ENCODE measurements at places on chromosomes 6 and 20.
A peak's percentile ranks its signal among the peaks of the same experiment; 100 is the strongest.

- DNase-seq = no peak
Observed at GRCh38 chr6:116084284-116084683, 16.4 kb upstream of the NT5DC1 start.

GRCh38 chr20:53809217-53809616 is 215.6 kb upstream of the ZNF217 start:
- no peak for DNase-seq

- DNase-seq = peak; percentile 70
Observed at GRCh38 chr6:130020073-130020906, 1.9 kb downstream of the L3MBTL3 start.

GRCh38 chr6:2734488-2735166 is 16.1 kb downstream of the MYLK4 start:
- no peak for DNase-seq

- DNase-seq = no peak
Observed at GRCh38 chr20:56809668-56810067, 180.6 kb downstream of the TFAP2C start.

DNA sequence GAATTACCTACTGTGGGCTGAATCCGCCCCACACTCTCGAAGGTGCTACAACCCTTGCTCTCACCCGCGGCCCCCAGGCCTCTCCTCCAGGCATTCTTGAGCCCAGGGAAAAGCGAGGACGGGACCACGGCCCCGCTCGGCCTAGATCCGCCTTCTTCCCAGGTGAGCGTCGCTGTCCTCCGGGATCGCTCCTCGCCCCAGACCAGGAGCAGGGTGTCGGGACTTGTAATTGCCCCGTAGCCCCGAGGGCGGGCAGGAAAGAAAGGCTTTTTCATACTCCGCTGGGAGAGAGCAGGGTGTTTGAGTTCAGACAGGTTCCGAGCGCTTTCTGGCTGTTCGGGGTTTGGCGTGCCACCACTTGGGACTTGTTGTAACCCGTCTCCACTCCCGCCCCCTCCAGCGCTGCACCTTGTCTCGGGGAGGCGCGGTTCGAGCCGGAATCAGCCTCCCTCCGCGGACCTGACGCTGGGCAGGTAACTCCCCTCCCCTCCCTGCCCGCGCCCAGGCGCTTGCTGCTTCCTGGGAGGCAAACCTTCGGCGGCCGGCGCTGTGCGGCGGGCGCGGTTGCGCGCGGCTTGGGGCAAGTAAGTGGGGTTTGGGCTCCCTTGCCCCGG is at the start of gene FAM83B:
Gene FAM83B (plus strand): TSS at position 529 of the 614 bp plus-strand sequence. CDS start 23,476 bp downstream, outside the sequence.
- peak; percentile 76 for DNase-seq

GRCh38 chr6:128925765-128926164 is 42.8 kb downstream of the LAMA2 start:
- no peak for DNase-seq

GRCh38 chr6:36642913-36643817 is 35.3 kb upstream of the CDKN1A start:
- no peak for DNase-seq

DNA sequence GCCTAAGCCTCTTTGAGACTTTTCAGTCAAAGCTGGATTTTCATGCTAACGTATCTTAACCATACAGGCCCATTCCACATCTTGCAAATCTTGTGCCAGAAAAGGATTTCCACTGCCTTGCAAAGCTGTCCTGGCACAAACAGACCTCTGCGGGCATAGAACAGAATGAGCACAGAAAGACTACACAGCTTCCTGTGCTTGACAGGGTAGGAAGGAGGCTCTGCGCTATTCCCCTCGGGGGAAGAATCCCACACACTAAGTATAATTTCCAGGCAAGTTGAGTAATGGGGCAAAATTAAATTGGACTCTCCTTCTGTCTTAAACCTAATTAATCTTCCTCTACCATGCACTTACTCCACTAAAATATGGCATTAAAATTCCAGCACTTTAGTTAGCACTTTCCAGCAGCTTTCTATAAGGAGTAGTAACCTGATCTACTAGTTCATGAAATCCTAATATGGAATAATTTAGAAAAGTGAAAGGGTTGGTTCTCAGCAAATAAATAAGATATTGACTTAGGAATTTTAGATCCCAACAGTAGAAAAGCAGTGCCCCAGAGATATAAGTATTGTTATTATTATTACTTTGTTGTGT is 532.1 kb upstream of the JAG1 start:
- DNase-seq = no peak

DNA sequence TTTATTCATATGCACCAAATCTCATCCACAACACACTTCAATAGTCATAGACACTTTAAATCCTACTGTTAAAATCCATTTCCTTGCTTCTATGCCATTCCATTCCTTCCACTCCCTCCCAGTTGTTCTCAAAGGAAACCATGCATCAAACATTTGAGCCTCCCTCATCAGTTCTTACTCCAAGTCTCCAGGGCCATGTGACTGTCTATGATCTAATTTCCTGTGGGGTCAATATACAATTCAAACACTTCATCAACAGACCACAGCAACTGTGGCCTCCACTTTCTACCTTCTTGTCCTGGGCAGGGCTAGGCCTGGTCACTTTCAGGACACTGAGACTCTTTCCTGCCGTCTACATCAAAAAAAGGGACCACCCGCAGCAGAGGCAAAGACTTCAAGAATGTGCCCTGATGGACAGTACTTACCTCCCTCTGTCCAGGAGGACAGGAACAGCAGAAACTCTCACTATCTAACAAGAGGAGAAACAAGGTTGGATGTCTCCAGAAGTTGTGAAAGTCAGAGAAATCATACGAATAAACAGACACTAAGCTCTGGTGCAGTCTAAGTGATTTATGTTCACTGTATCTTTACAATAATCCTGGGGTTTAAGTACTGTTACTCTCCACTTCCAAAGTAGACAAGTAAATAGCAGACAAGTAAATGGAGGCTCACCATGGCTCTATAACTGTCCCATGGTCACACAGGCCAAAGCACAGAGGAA is 160.2 kb downstream of the QRSL1 start:
- DNase-seq = no peak

- no peak for DNase-seq
Observed at GRCh38 chr6:154885214-154885613, 109.9 kb upstream of the TIAM2 start.

- no peak for DNase-seq
Observed at GRCh38 chr20:22394583-22394982, 189.8 kb downstream of the FOXA2 start.

- DNase-seq = no peak
Observed at GRCh38 chr6:2693231-2693630, 57.5 kb downstream of the MYLK4 start.

- DNase-seq = no peak
Observed at GRCh38 chr20:36720510-36720909, 25.4 kb downstream of the NDRG3 start.

DNA sequence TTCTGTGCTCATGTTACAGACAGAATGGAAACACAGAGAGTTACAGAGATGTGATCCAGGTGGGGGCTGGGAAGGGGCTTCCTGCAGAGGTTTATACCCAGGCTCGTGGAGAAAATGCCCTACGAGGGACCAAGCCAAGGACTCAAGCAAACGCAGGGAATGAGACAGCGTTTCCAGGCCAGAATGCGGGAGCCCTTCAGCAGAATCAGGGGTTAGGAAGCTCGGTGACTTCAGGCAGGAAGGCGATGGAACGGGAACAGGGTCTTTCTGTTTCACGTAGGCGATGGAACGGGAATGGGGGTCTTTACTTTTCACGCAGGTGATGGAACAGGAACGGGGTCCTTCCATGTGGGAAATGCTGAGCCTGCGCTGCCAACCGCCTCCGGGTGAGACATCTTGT is 82.6 kb downstream of the THBS2 start:
- no peak for DNase-seq

- DNase-seq = no peak
Observed at GRCh38 chr6:106160189-106160588, 74.1 kb downstream of the PRDM1 start.

GRCh38 chr6:33957131-33957891 is 153.5 kb upstream of the MLN start:
- DNase-seq = peak; percentile 43
